GM04503 (cell line): ENCODE measurements at places on chromosomes 2 and 18.

DNA sequence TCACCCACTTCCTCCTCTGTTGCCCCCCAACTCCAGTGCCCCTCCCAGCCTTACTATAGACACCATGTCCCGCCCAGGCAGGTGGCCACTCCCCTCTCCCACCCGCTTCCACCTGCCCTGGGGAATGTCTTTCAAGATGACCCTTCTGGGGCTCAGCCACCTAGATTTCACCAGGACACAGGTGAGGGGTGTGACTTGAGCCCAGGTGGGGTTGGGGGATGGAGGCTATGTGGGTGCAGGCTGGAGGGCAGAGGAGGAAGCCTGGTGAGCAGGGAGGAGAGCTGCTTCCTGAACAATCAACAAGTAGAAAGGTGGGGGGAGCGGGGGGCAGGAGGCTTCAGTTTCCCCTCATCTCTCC, 8.7 kb downstream of the ADRA2B start:
- DNase-seq, result no peak

- DNase-seq, result no peak
These were observed 12.3 kb upstream of the SPP2 start for GRCh38 chr2:234038076-234038802.

- no peak for DNase-seq
These were observed 20.4 kb downstream of the TSHZ1 start for GRCh38 chr18:75231053-75231406.

DNA sequence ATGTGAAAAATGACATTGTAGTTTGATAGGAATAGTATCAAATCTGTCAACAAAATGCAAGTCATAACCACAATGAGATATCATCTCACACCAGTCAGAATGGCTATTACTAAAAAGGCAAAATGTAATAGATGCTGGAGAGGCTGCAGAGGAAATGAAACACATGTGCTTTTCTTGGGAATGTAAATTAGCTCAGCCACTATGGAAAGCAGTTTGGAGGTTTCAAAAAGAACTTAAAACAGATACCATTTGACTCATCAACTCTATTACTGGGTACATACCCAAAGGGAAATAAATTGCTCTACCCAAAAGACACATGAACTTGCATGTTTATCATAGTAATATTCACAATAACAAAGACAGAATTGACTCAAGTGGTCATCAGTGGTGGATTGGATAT, 572.6 kb downstream of the TRIB2 start:
- DNase-seq, result no peak

GRCh38 chr2:215984661-215985060, 28.7 kb downstream of the MREG start:
- DNase-seq, result no peak

DNA sequence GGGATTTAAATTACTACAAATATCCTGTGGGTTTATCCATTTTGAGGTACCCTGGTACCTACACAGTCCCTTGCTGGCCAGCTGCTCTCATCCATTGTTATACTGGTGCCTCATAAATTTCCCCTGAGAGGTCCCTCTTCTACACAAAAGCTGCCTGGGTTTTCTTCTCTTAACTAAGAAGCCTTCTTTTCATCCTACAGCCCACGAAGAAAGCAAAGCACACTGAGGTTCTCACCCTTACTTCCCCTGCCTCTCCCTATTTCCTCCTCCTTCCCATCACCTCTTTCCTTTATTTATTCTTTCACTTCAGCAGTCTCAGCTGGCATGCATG, 154.9 kb downstream of the CSRNP3 start:
- DNase-seq, result no peak

GRCh38 chr2:230360028-230360427, 33.0 kb downstream of the SP140L start:
- no peak for DNase-seq
